ENCODE measurements at places on chromosomes 4 and X.

- no peak for DNase-seq
Observed at GRCh38 chr4:113978561-113979147, 793 bp downstream of the ARSJ start.

GRCh38 chrX:70455366-70456202 is 10.9 kb downstream of the DLG3 start:
- peak; percentile 44 for DNase-seq

DNA sequence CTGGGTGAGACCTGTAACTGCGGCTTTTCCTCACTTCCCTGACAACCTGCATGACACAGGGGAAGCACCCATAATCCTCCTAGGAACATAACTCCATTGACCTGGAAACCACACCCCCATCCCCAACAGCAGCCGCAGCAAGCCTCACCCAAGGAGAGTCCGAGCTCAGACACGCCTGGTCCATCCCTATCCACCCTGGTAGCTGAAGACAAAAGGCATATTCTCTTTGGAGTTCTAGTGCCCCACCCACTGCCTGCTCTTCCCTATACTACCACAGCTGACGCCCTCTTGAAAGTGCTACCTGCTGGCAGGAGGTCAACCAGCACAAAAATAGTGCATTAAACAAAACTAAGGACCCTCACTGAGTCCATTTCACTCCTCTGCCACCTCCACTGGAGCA is 1080.9 kb upstream of the IGFBP7 start:
- DNase-seq = no peak

DNA sequence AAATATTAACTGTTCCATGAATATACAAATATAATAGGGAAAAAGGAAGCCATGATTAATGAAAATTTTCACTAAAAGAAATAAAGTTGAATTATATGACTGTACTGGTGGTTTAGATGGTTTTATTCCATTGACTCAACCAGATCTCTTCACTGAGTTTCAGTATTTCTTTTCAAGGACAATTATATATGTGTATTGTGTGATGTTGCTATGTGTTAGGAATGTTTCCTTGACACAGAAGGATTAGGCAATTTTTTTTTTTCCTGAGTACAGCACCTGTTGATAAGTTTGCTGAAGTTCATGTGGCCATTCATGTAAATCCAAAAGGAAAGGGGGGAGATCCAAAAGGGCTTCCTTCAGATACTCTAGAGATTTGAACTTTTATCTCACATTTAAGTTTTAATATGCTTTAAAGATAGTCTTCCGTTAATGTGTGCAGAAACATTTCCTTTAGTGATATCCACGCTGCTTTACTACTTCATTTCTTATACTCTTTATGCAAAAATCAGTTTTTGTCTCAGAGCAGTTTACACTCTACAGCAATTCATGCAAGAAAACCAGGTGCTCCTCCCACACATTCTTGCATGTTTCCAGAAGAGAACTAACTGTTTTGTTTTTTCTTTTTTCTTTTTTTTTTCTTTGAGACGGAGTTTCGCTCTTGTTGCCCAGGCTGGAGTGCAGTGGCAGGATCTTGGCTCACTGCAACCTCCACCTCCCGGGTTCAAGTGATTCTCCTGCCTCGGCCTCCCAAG is 249.1 kb downstream of the RPA4 start:
- DNase-seq = peak; percentile 9

DNA sequence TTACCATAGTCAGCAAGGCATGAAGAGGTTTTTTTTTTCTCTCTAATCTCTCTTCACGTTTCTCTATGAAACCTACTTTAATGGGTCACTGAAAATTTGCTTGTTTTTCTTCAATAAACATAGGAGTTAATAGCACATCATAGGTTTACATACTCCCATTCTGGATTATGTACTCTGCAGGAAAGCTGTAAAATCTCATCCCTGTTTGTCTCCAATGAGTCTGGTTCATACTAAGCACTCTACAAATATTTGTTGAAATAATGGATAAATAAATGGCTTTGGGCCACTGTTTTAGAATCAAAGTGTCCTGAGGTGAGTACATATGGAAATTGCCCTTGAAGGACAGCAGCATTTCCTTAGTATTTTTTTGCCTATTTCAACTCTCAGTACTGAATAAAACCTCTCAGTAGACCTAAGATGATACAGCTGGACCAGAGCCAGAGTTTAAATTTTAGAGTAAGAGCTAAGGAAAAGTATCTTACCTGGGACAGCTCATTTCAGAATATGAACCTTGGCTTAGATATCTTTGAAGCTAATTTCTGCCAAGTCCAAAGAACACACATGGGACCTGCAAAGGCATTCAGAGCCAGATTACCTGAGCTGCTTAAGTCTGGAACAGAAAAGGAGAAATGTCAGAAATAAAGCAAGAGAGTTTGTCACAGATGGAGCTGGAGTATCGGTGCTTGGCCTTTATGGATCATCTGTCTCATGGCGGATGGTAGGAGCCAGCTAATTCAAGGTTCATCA is 34.4 kb downstream of the PF4 start:
- no peak for DNase-seq

GRCh38 chr4:93199492-93199891 is 629.1 kb upstream of the ATOH1 start:
- DNase-seq = peak; percentile 9

DNA sequence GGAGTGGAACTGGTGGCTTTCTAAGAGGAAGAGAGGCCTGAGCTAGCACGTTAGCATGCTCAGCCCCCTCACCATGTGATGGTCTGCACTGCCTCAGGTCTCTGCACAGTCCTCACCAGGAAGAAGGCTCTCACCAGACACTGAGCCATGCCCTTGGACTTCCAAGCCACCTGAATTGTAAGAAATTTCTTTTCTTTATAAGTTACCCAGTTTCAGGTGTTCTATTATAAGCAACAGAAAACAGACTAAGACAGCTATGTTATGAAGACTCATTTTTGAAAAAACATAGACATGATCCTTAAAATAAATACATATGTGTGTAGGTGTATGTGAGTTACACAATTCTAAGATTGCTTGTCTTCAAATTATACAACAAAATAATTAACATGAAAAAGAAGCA is 74.7 kb downstream of the CEP44 start:
- no peak for DNase-seq

DNA sequence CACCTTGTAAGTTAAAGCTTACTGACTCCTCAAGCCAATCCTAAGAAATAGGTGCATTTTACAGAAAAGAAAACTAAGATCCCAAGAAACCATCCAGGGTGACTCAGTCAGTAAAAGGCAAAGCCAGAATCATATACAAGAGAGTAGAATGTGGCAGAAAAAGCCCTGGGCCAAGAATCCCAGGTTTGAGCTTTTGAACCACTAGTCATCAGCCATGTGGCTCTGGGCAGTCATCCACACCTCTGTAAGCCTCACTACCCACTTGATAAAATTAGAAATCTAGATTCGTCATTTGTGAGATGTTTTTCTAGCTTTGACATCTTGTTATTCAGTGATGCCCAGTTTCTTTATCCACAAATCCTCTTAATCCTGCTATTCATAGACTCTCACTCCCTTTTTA is 122.2 kb upstream of the PDE5A start:
- no peak for DNase-seq

- no peak for DNase-seq
Observed at GRCh38 chrX:84729408-84729807, 227.2 kb upstream of the HDX start.

GRCh38 chr4:85783483-85783882 is 308.5 kb downstream of the ARHGAP24 start:
- DNase-seq = no peak

DNA sequence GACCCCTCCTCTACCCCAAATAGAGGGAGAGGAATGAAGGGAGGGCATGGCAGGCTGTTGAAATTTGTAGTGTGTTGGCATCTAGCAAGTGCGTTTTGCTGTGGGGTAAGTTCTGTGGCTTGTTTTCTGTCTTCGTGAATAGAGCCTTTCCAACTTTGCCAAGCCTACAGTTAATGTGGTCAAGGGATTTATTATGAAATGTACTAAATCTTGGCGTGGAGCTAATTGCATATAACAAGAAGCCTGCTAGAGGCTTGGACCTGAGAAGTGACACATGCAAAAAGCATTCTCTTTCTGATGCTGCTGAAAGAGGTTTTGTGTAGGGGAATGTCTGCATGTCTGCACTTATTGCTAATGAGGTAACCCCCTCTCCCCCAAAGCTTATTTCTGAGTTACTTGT is 132.2 kb downstream of the BMPR1B start:
- DNase-seq = no peak

GRCh38 chrX:76802708-76803107 is 375.2 kb downstream of the MAGEE1 start:
- no peak for DNase-seq

DNA sequence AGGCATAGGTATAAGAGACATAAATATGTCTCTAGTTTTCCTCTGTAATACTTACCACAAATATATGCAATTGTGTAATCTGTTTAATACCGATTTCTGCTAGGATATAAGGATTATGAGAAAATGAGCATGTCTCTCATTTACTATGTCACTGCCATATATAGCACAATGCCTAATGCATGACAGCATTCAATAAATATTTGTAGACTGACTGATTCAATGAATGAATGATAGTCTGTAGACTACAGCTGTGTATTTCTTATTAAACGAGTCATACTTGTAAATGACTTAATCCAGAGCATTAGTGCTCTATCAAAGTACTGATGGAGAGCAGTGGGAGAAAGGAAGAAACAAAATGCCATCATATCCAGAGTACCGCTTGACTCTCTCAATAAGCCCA is 175.6 kb downstream of the PPP3CA start:
- no peak for DNase-seq

DNA sequence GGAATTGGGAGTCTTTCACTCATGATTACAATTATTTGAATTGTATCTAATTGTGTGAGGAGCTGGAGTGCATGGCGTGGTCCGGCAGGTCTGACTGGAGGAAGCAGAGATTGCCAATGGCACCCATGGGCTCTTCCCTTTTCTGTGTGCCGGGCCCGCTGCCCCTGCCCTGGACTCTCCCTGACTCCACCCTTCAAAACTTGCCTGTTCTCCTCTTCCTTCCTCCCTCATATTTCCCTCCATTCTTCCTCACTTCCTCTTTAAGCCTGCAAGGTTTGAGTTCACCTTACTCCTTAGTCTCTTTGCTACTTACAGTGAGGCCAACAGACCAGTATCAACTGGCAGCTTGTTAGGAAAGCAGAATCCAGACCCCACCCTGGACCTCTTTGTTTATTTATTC is 6.5 kb upstream of the STBD1 start:
- DNase-seq = no peak

DNA sequence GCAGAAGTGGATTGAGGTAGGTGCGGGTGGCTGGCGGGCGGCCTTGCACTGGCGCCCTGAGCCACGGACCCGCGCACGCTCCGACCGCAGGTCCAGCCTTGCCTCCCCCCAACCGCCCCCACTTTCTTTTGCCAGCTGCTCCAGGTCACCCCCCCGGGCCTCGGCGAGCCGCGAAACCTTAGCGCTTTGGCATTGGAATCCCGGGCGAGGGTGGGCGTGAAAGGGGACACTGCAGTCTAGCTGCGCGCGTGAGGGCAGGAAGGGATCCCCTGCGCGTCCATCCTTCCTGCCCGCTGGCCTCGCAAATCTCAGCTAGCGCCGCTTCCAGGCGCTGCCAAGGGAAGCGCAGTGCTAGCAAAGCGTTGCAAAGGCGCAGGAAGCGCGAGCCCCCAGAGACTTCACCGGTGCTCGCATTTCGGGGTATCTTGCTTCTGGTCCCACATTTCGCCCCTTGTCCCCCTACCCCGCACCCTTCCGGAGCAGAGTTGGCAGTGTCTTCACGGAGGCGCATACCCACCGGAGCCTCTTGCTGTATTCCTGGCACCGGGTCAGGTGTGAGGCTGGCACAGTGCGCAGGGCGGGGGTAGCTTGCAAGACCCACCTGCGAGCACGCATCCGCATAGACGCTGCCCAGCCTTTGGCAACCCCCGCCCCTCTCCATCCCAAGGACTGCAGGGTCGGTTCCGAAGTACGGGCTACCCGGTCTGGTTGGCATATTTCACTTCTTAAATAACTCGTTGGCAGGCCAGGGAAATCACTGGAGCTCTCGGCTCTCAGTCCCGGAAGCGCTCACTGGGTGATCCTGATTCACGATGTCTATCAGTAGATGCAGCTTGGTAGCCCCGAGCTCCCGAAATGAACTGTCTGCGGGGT is 104.4 kb downstream of the UCHL1 start:
- peak; percentile 19 for DNase-seq

- DNase-seq = no peak
Observed at GRCh38 chrX:35340465-35340864, 397.9 kb downstream of the FAM47B start.

- DNase-seq = no peak
Observed at GRCh38 chrX:13752646-13753045, 18.1 kb downstream of the OFD1 start.

DNA sequence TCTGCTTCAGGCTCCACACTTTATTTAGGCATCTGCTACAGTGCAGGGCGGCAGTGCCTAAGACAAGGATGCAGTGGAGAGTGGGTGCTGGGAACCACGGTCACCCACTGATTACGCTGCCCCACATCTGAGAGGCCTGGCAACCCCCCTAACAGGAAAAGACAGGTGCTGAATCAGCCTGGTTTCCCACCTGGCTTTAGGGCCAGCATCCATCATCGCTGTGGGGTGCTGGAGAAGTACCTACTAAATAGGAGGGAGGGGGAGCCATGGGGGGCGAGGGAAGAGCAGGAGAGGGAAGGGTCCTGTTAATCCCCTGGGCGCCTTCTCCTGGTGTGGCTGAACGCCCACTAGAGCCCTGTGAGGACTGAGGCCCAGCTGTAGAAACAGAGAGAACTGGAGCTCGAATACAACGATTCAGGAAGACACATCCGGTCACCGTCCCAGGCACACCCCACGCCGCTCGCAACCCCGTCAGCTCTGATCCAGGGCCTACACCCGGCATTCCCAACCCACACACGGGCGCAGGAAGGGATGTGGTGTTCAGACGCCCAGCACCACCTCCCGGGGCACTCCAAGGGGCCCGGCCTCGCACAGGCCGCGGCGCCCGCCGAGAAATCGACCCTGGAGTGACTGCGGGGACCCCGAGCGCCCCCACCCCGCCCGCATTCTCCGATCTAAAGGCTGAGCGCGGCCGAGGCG is 554 bp downstream of the DCTD start:
- no peak for DNase-seq

- no peak for DNase-seq
Observed at GRCh38 chrX:77622233-77622632, 163.8 kb downstream of the ATRX start.

GRCh38 chr4:75259306-75259705 is 254.9 kb downstream of the RCHY1 start:
- no peak for DNase-seq

DNA sequence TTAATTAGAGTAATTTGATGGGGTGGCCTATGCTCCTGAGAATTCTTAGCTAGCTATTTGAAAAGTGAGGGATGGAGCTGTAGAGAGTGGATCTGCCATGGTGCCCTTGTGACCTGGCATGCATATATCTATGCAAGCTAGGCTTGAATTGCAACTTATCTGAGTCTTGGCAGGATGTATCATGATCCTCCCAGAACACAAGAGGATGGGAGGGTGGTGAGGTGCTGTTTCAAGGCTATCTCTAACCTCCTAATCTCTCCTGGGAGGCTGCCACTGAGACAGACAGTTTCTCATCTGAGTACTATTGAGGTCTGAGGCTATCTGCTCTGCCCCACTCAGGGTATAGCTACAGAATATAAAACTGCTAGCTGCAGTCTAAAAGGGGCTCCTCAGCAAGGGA is 56.6 kb downstream of the BRCC3 start:
- DNase-seq = no peak

GRCh38 chrX:68533656-68534055 is 34.8 kb downstream of the YIPF6 start:
- no peak for DNase-seq

Measured in GM13977 (cell line).